M059J (cell line): ENCODE measurements at places on chromosomes 11 and 22. TPM values are rescaled to one million over a fixed set of nuclear protein-coding genes. Genes with fewer than 3 reads are reported as not detected.

The KCNC1 gene
- not detected in 2 replicates for total RNA-seq

The TECTA gene
- total RNA-seq = 0.17 and 0.32 TPM in 2 replicates

The KDM4E gene
- total RNA-seq = not detected in 2 replicates

The LRRC75B gene
- total RNA-seq = 0.47 TPM in 1 of 2 replicates, not detected in the other

The RASSF10 gene
- not detected in 2 replicates for total RNA-seq

The MIOX gene
- total RNA-seq = not detected in 2 replicates
